ENCODE measurements at places on chromosomes 4 and X.

DNA sequence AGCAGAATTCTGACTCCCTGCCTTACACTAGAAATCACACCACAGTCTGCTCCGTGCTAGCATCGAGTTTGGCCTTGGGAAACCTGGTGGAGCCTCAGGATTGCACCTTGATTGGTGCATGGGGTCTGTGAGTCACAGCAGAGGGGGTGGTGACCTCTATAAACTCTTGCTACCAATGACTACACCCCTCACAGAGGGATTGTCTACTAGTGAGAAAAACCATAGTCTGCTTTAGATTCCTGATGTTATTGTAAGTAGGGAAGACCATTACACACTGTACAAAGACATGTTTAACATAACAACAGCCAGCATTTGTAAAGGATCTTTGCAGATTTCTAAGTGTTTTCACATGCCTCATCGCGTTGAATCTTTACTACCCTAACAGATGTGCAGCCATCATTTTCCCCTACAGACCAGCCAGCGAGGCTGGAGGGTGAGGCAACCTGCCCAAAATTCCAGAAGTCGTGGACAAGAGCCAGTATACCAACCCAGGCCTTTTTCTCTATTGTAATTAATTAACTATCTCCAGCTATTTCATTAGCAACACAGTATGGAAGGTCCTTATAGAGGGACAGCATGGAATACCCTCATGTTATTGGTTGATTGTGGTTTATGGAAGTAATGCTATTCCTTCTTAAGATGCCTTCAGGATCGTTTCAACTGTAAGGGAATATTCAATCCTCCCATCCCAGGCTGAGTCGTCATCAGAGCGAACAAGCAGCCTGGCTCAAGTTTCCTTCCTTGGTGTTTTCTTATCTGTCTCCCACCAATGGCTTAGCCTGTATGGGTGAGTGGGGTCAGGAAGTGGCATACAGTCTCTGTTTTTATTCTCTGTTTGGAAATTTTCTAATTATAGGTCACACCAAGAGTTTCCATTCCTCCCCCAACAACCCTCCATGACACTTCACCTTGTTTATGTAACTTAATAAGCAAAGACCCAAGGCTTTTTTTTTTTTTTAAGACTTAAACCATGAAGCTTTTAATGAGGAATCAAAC lies 55.9 kb upstream of the KDR start:
- H3K36me3 ChIP-seq: no peaks in the 10 kb centered on the region
- peak overlapping the region; percentile 46 for H3K27ac ChIP-seq
- DNase-seq: peak; percentile 73
- H3K27me3 ChIP-seq: no peaks in the 10 kb centered on the region
- no peak overlapping the region for H3K4me3 ChIP-seq

- H3K27me3 ChIP-seq: no peaks in the 10 kb centered on the region
- no peaks in the 10 kb centered on the region for H3K36me3 ChIP-seq
- no peak for DNase-seq
- no peak overlapping the region for H3K4me3 ChIP-seq
- no peaks in the 10 kb centered on the region for H3K4me1 ChIP-seq
Measured at GRCh38 chr4:148693913-148694649, 251.9 kb upstream of the NR3C2 start.

DNA sequence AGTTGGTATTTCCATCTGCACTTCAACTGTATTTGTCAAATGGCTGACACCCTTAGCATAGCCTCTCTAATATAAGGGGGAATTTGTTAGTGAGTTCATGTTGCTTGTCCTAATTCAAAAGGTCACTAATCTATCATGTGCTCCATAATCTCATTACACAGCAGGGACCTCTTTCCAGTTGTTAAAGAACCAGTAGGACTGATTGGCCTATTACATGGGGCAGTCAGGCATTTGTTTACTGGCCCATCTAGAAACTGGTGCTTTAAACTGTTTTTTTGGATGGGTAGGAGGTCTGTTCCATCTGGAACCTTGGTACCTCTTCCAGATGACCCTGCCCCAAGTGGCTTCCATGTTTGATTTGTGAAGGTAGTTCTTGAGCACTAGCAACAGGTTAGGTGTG lies 11.4 kb downstream of the ANK2 start:
- no peaks in the 10 kb centered on the region for H3K36me3 ChIP-seq
- no peaks in the 10 kb centered on the region for H3K4me1 ChIP-seq
- no peak overlapping the region for H3K4me3 ChIP-seq
- no peaks in the 10 kb centered on the region for H3K27me3 ChIP-seq
- no peak for DNase-seq
- no peak overlapping the region for H3K27ac ChIP-seq

- no peak for DNase-seq
- H3K27ac ChIP-seq: no peak within 1 kb of the TSS
- no peaks in the 10 kb centered on the region for H3K27me3 ChIP-seq
- no peaks in the 10 kb centered on the region for H3K36me3 ChIP-seq
Measured at GRCh38 chrX:78327370-78328086, at the start of gene CYSLTR1. CYSLTR1 (minus strand) TSS chrX:78327611; CDS start chrX:78273746, 53,865 bp downstream.

GRCh38 chr4:177080388-177080787 lies 229.3 kb upstream of the NEIL3 start:
- no peak for DNase-seq
- no peaks in the 10 kb centered on the region for H3K27me3 ChIP-seq
- H3K36me3 ChIP-seq: no peaks in the 10 kb centered on the region
- no peak overlapping the region for H3K27ac ChIP-seq

DNA sequence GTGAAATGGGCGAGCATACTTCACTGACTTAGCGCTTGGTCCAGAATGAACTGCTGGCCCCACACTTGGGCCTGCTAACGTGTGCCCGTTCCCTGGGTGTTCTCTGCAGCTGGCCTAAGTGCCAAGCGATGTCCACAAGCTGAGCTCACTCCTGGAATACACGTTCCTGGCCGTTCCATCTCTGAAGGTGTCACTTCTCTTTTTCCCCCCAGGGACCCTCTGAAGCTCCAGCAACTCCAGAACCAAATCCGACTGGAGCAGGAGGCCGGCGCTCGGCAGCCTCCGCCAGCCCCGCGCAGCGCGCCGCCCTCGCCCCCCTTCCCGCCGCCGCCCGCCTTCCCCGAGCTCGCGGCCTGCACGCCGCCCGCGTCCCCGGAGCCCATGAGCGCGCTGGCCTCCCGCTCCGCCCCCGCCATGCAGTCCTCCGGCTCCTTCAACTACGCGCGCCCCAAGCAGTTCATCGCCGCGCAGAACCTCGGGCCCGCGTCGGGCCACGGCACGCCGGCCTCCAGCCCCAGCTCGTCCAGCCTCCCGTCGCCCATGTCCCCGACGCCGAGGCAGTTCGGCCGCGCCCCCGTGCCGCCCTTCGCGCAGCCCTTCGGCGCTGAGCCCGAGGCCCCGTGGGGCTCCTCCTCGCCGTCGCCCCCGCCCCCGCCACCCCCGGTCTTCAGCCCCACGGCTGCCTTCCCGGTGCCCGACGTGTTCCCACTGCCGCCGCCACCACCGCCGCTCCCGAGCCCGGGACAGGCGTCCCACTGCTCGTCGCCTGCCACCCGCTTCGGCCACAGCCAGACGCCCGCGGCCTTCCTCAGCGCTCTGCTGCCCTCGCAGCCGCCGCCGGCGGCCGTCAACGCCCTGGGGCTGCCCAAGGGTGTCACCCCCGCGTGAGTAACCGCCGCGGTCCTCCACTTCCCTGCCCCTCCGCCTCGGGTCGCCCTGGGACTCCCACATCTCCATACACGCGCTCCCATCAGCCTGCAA lies 132.3 kb downstream of the CBR4 start:
- H3K4me1 ChIP-seq: peaks cover 4% of the 10 kb centered on the region
- H3K36me3 ChIP-seq: peaks cover 2% of the 10 kb centered on the region
- no peak overlapping the region for H3K27ac ChIP-seq
- H3K4me3 ChIP-seq: no peak overlapping the region
- peak; percentile 42 for DNase-seq

- H3K27ac ChIP-seq: no peak overlapping the region
- no peak for DNase-seq
- no peaks in the 10 kb centered on the region for H3K27me3 ChIP-seq
- H3K4me3 ChIP-seq: no peak overlapping the region
- H3K36me3 ChIP-seq: no peaks in the 10 kb centered on the region
- no peaks in the 10 kb centered on the region for H3K4me1 ChIP-seq
Measured at GRCh38 chr4:189385579-189385978, 555.1 kb upstream of the FRG1 start.

DNA sequence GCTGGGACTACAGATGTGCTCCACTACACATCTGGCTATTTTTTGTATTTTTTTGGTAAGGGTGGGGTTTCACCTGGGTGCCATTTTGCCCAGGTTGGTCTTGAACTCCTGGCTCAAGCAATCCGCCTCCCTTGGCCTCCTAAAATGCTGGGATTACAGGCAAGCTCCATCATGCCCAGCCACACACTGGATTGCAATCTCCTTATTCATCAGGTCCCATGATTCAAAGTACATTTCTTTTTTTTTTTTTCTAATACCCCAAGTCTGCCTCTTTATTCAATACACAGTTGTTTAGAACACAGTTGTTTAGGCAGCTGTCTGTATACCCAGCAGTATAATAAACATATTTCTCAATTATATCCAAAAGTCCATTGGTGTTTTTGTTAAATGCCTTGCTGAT lies 130.3 kb upstream of the ARSJ start:
- no peaks in the 10 kb centered on the region for H3K36me3 ChIP-seq
- H3K4me1 ChIP-seq: peaks cover 6% of the 10 kb centered on the region
- no peak overlapping the region for H3K4me3 ChIP-seq
- H3K27me3 ChIP-seq: no peaks in the 10 kb centered on the region
- no peak overlapping the region for H3K27ac ChIP-seq

- H3K36me3 ChIP-seq: no peaks in the 10 kb centered on the region
- no peak for DNase-seq
Measured at GRCh38 chr4:98501383-98501782, 157.0 kb downstream of the TSPAN5 start.

DNA sequence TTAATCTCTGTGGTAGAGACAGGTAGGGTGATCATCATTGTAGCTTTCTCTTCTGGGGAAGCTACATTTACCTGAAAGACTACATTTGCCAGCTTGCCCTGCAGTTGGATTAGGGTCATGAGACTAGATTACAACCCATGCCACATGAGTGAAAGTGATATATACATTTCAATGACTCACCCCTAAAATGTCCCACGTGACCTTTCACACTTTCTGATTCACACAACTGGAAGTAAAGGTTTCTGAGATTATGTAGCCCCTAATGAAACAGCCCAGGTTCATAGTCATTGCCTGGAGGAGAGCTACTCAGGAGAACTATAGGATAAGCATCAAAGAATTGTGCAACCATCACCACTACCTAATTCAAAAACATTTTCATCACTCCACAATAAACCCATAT lies 17.8 kb downstream of the PDCL2 start:
- H3K27me3 ChIP-seq: peaks cover 4% of the 10 kb centered on the region
- no peaks in the 10 kb centered on the region for H3K36me3 ChIP-seq
- DNase-seq: no peak
- no peaks in the 10 kb centered on the region for H3K4me1 ChIP-seq

DNA sequence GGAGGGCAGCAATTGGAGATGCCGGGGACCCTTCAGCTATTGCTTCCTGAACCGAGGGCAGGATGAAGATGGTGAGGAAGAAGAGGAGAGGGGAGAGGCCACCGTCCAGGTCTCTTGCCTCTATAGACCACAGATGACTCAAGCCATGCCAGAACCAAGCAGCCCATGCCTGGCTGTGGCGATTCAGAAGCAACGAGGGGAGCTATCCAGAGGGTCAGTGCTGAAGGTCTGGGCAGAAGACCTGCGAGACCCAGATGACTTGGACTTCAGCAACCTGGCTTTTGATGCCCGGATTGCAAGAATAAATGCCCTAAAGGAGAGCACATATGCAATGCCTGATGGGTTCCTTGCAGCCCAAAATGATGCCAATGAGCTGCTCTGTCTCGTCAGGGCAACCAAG lies 70.2 kb upstream of the PRPS2 start:
- no peak overlapping the region for H3K4me3 ChIP-seq
- no peak overlapping the region for H3K27ac ChIP-seq
- H3K4me1 ChIP-seq: no peaks in the 10 kb centered on the region
- DNase-seq: no peak
- H3K27me3 ChIP-seq: no peaks in the 10 kb centered on the region

GRCh38 chr4:185364886-185365285 lies 30.8 kb downstream of the LRP2BP start:
- no peaks in the 10 kb centered on the region for H3K36me3 ChIP-seq
- H3K27me3 ChIP-seq: no peaks in the 10 kb centered on the region
- DNase-seq: no peak
- H3K27ac ChIP-seq: no peak overlapping the region
- H3K4me3 ChIP-seq: no peak overlapping the region

DNA sequence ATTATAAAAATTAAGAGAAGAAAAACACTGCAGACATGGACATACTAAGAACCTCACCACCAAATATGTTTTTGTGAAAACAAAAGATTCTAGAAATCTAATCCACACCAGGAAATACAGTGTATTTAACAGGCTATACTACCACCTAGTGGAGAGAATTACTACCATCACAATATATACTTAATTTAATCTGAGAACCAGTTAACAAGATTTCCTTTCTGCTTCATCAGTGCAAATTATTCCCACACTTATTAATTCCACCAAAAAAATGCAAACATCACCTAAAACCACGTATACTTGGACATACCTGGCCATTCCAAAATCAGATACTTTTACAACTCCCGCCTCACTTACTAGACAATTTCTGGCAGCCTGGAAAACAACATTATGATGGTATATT lies 7.0 kb upstream of the TXK start:
- peaks cover 12% of the 10 kb centered on the region for H3K4me1 ChIP-seq
- no peak overlapping the region for H3K4me3 ChIP-seq
- H3K27ac ChIP-seq: no peak overlapping the region
- DNase-seq: peak; percentile 56

DNA sequence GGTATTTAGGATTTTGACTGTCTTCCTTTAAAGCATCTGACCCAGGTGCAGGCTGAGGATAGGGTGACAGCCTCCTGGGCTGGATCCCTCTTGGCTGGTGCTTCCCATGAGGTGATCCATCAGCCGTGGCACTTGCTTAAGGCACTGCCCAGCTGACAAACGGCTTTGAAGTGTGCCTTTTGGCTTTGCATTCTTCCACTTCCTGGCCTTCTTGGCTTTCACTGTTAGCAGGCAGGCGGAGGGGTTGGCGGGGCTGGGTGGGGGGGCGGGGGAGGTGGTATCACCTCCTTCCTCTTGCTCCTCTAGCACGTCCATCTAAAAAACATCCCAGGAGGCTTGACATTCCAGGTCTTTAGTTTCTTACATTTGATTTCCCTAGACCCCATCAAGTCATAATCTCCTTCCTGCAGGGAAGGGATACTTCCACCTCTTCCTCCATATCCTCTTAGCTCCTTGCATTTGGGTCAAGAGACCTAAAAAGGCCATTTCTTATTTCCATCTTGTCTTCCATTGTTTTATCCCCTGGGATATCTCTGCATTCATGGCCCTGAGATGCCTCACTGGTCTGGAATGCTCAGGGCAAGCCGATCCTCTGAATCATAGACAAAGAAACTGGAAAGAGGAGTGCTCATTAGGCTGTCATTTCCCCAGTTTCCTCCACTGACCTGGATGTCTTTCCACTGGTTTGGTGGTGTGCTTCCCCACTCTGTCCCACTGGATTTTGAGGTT lies 11.3 kb upstream of the APLN start:
- H3K36me3 ChIP-seq: no peaks in the 10 kb centered on the region
- H3K4me3 ChIP-seq: no peak overlapping the region
- peak overlapping the region; percentile 88 for H3K27ac ChIP-seq
- H3K4me1 ChIP-seq: peaks cover 56% of the 10 kb centered on the region
- H3K27me3 ChIP-seq: no peaks in the 10 kb centered on the region
